ENCODE measurements at places on chromosomes 7 and 10.

DNA sequence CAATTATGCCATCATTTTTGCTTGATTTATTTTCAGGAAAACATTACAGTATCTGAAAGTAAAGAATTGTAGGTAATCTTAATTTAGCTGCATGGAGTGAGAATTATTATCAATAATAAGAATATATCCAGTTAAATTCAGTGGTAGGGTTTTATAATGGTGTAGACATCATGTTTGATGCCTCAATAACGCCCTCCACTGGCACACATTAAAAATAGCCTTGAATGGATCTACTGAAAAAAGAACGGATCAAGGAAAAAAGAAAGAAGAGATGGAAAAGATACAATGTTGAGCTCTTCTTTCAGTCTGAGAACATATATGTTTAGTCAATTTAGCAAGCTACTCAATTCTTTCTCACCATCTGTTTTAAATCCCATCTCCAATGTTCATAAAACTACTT, 319.2 kb downstream of the CDC14C start:
- no peak for DNase-seq

DNA sequence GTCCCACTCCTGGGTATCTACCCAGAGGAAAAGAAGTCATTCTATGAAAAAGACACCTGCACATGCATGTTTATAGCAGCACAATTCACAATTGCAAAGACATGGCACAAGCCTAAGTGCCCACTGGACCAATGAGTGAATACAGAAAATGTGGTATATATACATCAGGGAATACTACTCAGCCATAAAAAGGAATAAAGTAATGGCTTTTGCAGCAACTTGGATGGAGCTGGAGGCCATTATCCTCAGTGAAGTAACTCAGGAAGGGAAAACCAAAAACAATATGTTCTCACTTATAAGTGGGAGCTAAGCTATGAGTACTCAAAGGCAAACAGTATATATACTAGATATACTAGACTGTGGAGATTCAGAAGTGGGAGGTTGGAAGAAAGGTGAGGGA, 53.7 kb downstream of the VKORC1L1 start:
- DNase-seq, result no peak

DNA sequence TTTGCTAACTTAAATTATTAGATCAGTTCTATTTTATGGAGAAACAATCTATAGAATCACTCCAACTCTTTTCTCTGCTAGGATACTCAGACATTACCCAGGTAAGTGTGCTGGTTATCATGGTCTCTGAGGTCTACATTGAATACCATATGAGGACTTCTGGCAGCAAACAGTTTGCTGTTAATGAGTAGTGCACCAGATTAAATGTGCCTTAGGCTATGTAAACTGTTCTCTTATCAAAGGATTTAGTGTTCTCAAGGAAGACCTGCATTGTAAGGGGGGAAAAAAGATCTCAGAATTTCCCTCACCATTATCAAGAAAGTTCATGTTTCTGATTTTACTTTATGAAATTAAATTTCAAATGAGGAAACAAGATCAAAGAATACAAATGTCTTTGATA, 107.5 kb downstream of the ITGB8 start:
- DNase-seq, result no peak

GRCh38 chr7:154647625-154648024, 355.3 kb downstream of the PAXIP1 start:
- no peak for DNase-seq

DNA sequence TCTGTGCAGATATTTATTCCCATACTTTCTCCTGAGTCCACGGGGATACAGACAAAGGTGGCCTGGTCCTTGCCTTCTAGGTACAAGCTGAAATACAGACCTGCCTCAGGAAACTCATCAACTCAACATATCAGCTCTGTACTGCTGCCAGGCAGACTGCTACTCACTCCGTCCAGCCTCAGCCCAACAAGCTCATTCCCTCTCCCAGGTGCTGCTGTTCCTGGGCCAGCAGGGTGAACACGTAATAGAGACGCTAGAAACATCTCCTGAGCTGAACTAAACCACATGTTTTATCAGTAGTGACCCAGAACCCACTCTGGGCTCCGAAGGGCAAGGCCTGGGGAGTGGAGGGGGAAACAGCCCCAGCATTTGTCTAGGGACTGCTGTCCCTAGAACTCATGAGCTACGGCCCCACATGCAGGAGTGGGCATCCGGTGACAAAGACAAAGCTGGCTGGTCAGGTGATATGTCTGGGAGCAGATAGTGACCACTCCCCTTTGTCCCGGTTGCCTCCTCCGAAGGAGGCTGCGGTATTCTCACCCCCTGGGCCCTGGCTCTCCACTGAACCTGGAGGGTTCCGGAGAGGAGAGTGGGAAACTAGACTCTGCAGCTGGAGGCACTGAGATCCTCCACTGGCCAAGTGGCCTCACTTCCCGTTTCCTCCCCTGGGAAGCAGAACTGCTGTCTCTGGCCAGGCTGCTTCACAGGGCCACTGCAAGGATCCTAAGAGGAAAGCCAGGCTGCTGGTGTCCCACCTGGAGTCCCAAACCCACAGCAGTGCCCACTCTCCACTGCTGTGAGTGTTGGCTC, 116.1 kb downstream of the FAM53B start:
- no peak for DNase-seq

DNA sequence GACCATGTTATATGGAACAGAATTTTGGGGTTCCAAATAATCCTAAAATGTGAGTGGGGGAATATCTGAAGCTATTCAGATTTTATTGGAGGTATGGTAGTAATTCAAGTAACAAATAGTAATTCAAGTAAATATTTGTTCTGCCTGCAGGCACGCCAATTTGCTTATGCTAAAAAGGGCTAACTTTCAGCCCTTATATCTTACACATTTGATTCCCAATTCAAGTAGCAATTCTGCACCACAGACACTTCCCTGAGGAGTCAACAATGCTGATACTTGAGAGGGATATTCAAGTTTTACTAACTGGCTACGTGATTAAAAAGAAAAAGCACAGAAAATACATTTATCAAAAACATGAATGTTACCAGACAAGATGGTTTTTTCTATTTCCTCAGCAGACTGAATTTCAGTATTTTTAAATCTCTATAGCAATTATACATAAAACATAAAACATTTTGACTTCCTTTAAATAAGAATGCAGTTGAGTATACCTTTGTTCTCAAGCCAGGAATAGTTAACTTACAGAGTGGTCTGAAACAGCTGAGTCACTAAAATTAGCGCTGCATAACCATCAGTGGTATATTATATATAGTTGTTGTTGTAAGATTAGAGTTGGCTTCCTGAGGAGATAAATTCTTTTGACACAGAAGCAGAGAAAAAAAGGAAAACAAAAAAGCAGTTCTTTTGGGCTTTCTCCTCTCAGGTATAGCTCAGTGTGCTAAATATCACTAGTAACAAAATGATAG, 33.9 kb downstream of the MTPN start:
- no peak for DNase-seq

DNA sequence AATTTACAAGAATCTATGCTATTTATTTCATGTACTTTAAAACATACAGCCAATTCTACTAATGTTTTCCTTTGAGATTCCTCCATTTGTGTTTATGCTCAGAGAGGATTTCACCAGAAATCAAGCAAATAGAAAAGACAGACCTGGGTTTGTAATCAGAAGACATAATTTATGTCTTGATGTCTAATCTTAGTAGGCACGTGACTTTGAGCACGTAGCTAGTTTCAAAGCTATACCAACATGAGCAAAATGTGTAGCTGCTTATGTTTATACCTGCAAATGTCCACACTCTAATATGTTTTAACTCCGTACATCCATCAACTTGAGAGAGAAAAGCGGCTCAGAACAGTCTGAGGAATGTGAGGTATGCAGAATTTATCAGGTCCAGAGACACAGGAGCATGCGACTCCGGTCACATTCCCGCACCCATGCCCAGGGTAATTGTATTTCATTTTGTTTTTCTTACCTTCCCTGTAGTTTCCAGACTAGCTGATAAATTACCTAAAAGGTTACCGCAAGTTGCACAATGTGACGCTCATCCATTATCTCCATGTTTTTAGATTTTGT, 40.0 kb downstream of the SVOPL start:
- DNase-seq, result no peak

DNA sequence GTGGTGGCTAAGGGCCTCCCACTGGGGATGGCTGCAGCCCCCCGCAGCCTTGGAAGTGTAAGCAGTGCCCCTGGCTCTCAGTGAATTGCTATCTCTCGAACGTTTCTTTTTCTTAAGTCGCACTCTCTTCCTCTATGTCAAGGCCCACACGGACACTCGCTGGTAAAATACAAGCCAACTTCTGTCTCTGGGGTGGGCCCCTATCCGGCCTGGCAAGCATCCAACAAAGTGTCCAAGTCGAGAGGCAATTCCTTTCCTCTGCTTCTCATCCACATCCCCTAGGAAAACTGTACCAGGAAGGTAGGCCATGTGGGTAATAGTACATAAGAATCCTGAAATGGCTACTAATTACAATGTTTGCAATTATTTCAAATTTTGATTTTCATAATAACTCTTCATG, 194.9 kb upstream of the MGMT start:
- no peak for DNase-seq

GRCh38 chr10:77385315-77385714, 252.3 kb downstream of the KCNMA1 start:
- no peak for DNase-seq

- peak; percentile 27 for DNase-seq
Measured at GRCh38 chr10:126387041-126387921, 996 bp downstream of the ADAM12 start.

DNA sequence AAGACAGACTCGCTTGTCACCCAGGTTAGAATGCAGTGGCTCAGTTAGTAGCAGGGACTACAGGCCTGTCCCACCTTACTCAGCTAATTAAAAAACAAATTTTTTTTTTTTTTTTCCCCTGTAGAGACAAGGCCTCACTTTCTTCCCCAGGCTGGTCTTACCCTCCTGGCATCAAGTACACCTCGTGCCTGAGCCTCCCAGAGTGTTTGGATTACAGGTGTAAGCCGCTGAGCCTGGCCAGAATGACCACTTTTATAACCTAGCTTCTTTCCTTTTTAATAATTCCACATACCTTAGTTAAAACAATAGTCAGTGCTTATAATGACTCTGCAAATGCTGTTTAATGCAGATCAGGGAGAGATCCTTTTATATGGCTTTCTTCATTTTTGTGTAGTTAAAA, 31.3 kb downstream of the RSBN1L start:
- peak; percentile 3 for DNase-seq

All from NCI-H1105 (cell line).